ENCODE measurements at places on chromosomes 6 and 20.

DNA sequence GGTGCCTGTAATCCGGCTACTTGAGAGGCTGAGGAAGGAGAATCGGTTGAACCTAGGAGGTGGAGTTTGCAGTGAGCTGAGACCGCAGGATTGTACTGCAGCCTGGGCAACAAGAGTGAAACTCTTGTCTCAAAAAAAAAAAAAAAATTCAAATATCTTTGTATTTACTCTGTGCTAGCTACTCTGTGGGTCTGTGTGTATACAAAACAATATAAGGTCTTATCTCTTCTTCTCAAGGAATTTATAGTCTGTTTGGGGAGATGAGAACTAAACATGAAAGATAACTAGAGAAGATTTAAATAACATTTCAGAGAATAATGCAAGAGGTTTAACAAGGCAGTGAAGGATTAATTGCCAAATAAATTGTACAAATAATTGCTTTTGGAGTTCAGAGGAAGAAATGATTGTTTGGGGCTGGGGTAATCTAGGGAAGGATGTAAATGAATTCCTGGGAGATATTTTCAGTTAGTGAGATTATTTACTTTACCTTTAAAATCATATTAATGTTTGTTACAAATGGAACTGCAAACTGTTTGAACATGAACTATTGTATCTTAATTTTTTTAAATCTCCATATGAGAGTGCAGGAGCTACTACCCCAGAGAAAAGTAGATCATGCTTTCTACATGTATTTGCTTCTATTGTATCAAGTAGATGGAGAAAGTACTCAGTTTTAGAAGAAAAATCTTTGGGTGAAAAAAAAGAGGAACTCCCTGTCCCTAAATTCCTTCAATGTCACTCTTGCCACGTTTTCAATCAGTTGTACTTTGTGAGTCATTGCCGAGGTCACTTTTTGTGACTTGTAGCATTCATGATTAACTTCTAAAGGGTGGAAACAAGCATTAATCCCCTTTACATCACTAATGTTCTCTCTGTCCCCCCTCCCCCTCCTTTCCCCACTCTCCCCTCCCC is 39.0 kb downstream of the NCOA3 start:
- no peak for DNase-seq

- no peak for DNase-seq
Measured at GRCh38 chr6:167932468-167933276, 64.8 kb upstream of the KIF25 start.

DNA sequence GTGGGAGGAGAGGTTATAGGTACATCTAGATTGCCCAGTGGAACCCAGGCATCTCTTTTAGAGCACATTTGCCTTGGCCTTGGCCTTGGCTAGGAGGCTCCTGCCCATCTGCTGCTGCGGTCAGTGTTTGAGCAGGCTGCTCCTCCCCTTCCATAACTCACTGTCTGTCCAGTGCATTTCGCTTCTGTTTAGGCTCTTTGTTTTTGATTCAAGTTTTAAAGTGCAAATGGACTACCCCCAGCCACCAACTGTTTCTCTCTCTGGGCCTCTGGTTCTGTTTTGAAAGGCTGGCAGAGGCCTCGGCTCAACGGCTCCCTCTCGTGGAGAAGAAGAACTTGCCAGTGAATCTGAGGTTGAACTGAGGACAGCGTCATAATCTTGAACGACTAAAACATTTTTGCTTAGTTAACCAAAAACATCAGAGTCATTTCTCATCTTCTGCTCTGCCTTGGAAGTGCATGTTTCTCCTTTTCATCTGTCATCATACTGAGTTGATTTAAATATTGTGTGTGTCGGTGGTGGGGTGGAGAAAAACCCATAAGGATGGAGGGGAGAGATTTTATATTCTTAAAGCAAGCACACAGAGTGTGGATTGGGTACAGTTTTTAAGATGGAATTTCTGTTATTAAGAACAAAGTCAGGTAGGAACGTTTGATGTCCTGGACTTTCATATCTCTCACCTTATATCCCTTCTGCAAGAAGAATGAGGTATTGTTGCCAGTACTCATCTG is 171.4 kb downstream of the DTNBP1 start:
- peak; percentile 55 for DNase-seq

- no peak for DNase-seq
Measured at GRCh38 chr6:35727231-35727934, 9.4 kb upstream of the ARMC12 start.

DNA sequence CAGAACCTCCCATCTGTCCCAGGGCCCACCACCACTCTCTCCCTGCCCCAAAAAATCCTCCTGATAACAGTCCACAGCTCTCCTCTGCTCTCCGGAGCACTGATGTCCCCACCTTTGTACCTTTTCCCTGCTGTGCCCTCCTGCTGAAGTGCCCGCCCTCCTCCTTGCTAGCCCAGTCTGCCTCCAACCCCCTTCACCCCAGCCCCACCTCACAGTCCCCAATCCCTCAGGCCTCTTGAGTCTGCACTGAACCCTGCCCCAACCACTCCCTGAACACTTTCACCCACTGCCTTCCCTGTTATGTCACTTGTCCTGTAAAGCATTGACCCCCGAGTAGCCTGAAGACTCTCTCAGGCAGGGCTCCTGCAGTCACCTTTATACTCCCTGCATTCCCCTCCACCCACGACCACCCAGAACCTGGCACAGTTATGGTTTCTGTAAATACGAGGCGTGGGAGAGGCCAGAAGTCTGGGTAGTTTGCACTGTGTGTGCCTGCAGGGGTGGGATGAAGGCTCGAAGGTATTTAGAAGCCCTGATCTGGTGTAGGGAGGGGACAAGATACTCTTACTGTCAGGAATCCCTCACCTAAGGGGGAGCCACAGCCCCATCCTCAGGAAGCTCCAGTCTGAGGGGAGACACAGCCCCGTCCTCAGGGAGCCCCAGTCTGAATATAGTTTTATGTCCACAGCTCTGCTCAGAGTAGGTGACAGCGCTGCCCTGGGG is 5.4 kb downstream of the GLP1R start:
- no peak for DNase-seq

- no peak for DNase-seq
Measured at GRCh38 chr6:133886104-133886775, 2.7 kb upstream of the TCF21 start.

DNA sequence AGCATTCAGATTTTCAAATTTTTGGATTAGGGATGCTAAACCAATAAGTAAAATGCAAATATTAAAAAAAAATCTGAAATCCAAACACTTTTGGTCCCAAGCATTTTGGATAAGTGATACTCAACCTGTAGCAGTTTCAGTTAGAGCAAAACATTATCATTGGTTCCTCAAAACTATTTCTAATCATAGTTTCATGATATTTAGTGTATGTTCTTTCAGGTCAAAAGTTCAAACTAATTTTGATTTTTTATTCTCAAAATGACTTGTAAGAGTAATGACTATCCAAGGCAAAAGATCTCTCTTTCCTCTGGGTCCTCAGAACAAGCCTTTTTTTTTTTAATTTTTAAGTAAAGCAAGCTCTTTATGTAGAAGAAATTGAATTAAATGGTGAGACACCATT is 64.0 kb upstream of the TFB1M start:
- no peak for DNase-seq

GRCh38 chr6:89145091-89145955 is 532 bp upstream of the PM20D2 start:
- DNase-seq: no peak

Measured in stimulated activated CD4-positive, alpha-beta T cell treated with anti-CD3 and anti-CD28 coated beads, TNF-alpha, amount 100 ng/mL, for 1 hour (primary cell).